ENCODE measurements at places on chromosomes 2 and 18.

GRCh38 chr2:36173760-36174404 lies 181.7 kb upstream of the CRIM1 start:
- DNase-seq = no peak

DNA sequence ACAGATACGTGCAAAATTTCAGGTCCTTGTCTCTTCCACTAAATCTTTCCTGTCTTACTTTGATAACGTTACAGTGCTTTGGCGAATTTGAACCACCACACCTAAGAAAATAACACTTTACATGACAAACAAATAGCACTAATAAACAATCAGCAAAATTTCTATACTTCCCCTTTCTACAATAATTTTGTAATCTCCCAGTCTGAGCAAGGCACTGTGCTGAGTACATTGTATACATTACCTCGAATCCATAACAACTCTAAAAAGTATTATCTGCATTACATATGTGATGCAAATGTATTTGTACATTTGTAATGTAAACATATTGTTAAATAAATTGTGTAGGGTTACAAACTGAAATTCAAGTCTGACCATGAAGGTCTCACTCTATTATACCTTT lies 49.9 kb downstream of the RTN4 start:
- DNase-seq = no peak

DNA sequence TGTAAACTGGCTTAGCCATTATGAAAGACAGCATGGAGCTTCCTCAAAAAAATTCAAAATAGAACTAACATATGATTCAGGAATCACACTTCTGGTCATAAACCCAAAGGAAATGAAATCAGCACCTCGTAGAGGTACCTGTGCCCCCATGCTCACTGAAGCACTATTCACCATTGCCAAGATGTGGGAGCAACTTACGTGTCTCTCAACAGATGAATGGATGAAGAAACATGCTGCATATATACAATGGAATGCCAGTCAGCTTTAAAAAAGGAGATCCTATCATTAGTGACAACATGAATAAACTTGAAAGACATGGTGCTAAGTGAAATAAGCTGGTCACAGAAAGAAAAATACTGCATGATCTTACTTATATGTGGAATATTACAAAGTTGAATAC lies 8.2 kb downstream of the SCTR start:
- DNase-seq = no peak

DNA sequence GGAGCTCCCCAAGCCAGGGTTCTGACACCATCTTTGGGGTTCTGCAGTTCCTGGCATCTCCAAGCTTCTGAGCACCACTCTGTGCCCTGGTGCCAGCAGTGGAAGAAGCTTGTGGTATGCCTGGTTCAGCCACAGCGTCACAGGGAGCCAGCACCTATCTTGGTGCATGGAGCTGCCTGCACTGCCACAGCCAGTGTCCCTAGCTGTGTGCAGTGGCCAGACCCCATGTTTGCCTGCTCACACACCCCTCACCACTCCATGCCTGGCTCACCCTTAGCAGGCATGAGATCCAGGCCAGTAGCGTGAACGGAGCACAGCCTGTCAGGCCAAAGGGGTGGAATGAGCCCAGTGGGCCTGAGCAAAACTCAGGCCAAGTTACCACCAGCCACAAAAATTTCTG lies 290.2 kb upstream of the LRATD1 start:
- DNase-seq = no peak

- DNase-seq = no peak
Measured at GRCh38 chr18:44844486-44844885, 163.8 kb downstream of the SETBP1 start.

DNA sequence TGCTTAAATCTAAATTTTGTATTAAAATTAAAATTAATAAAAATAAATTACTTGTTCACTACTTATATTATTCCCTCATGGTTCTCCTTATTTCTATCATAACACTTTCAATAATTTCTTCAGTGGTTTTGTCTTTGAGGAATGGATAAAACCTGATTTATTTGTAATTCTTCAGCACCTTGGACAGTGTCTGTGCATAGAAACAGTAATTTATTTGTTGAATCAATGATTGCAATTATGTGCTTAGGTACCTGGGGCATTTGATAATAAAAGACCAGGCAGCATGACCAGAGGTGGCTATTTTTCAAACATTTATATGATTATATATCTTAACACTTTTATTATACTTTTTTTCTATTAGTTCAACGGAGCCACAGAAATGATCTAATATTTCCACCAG lies 1062.7 kb downstream of the DSC3 start:
- DNase-seq = peak; percentile 8

DNA sequence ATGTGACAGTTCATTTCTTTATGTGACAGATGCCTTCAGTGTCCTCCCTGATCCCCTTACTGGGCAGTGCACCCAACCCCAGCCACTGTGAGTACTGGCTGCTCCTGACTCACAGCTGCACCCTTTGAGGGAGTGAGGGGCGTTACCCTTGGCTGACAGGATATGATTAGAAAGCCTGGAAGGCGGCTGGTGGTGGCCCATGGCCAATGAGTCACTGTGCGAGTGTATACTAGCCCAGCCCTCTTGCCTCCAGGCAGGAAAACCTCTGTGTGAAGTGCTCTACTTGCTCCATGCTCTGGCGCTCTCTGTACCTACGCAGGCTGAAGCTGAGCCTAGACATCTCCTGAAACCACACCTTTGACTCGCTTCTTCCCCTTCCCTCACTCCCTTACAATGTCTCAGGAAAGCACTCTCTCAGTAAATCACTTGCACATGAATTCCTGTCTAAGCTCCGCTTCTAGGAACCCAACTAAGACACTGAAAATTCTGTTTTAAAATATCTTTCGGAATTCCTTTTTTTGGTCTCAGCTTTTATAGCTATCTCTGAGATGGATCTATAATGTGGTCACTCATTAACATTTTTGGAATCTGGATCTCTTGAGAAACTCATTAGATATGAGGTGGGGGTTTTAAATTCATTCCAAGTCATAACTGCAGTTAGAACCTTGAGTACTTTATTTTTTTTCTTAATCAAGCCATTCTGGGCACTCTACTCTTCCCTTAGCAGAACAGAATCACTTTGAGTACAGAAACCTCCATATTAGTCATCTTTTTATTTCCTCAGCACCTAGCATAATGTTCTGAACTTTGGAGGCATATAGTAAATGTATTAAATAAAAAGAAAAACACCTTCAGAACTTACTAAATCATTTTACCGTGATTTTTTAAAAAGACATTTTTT lies 25.3 kb upstream of the STAM2 start:
- no peak for DNase-seq

GRCh38 chr18:54616220-54616848 lies 25.3 kb downstream of the DYNAP start:
- no peak for DNase-seq

GRCh38 chr2:65790676-65790935 lies 358.2 kb upstream of the SPRED2 start:
- no peak for DNase-seq

DNA sequence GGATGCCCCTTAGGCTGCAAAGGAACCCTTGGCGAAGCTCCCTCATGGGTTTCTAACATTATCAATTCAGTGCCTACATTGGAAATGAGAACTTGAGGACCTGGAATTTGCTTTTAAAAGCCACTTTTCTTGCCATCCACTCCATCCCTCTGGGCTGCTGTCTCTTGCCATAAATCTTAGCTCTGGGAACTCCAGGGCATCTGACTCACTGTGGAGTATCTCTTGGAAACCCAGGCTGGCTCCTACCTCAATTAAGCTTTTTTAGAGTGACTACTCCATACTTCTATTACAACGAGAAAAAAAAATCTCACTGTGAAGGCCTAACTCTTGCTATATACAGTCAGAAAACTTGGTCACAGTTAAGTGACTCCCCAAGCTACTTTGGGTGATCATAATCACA lies 227.2 kb upstream of the SETBP1 start:
- DNase-seq = no peak
